CD4-positive, alpha-beta T cell treated with Interleukin-4 for 4 hours (primary cell): ENCODE measurements at places on chromosomes 6 and 20.

GRCh38 chr20:63895202-63895951 is 451 bp downstream of the DNAJC5 start:
- no peak for DNase-seq

DNA sequence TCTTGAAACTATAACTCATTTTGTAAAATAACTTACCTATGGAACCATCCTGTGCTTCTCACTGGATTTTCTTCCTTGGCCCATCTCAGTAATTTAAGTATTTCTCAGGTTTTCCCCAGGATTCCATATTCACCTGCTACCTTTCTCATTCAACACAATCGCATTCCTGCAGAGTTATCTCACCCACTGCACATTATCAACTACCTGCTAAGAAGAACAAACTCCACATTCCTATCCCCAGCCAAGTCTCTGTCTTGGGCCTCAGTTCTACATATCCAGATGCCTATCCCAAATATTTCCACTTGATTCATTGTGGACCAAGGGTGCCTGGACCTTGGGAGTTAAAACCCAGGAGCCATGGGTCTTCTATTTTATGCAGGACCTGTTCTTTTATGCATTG is 60.2 kb upstream of the KCNQ5 start:
- no peak for DNase-seq

- no peak for DNase-seq
Observed at GRCh38 chr20:23048283-23049200, 930 bp downstream of the THBD start.

DNA sequence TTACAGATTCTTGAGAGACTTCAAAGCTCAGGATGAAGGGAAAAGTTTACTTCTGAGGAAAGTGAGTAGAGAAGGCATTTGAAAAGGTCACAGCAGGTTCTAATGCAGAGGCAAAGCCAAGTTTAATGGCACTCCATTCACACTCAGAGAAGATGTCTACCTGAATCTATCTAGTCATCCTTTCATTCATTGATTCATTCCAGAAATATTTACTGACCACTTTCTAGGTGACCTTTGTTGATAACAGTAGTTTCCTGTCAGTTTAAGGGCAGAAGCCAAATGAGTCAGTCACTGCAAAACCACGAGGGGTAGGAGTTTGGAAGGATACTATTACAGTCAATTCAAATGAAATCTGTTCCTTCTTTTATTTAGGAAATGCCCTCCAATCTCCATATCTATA is 30.8 kb downstream of the FBXO5 start:
- DNase-seq, result no peak

DNA sequence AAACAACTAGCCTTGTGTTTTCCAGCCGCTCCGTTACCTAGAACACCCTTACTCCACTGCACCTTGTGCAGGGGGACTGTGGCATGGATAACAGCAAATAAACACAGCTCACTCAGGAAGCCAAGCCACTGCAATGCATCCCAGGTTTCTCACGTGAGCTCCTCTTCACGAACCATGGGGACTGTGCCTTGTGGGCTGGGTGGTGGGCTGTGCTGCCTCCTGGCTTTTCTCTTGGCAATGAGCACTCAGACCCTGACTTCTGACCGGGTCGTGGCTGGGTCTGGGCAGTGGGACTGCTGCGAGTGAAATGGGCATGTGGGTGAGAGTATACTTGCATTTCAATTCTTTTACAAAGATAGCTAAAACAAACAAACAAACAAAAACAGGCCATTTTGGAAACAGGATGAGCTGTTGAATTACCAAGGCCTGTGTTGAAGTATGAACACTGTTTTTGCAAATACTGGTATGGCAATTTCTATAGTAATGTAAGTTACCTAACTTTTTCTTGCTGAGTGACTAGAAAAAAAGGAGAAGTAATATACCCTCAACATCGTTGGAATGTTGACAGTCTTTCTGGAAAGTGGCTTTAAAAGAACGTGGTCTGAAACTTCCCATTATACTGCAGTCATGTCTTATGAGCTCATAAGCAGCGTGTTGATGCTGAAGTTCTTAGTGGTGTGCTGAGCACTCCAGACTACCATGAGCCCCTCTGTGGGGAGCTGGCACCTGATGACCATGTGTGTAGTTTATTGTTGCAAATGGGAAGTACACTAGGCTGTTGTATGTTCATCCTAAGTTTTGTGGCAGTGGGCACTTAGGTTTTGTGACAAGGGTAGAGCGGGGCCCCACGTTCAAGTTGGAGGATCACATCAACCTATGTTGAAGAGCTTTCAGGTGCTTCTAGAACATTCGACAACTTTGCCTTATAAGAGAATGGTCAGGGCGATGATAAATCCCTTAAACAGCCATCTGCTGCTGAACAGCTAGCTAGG is 120.4 kb downstream of the ARMC2 start:
- no peak for DNase-seq

DNA sequence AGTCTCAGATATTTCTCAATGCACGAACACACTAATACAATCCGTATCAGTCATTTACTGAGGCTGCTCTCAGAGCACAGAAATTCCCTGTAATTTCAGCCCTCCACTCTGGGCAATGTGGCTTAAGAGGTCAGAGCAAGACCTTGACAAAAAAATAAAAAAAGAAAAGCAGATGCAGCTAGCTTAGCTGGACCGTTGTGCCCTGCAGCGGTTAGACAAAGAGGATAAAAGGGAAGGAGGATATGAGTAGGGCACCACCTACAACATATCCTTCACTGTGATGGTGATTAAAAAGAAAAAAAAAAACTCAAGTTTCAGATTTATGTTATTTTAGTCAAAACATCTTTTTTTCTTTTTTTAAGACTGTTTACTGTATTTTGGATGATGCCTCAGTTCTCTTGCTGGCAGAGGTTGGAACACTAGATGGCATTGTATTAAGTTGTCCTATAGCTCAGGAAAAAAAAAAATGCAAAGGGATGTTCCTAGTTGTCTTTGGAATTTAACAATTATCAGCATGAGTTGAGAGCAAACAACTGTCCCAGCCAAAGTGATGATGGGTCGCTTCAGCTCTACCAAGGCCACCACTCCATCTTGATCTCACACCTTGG is 59.9 kb downstream of the ANKEF1 start:
- no peak for DNase-seq

- peak; percentile 97 for DNase-seq
Observed at GRCh38 chr6:27871924-27872638, 40.1 kb downstream of the OR2B2 start.

GRCh38 chr20:50019466-50020256 is 36.9 kb downstream of the SNAI1 start:
- no peak for DNase-seq

- no peak for DNase-seq
Observed at GRCh38 chr6:50829898-50830444, 11.3 kb downstream of the TFAP2B start.

DNA sequence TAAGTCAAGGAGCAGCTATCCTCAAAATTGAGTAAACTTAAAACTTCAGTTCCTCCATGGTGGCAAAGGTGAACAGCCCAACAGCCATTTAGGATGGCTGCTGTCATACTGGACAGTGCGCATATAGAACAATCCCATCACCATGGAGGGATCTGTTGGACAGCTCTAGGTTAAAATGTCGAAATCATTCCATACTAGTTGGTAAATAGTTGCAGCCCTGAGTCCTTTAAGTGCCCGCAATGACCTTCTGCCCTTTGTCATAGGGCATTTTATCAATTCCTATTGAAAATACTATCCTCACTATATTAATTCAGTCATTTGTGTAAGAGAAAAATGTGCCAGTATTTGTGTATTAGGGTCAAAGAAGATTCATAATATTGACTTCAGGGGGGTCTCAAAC is 8.9 kb upstream of the ARMH2 start:
- no peak for DNase-seq

DNA sequence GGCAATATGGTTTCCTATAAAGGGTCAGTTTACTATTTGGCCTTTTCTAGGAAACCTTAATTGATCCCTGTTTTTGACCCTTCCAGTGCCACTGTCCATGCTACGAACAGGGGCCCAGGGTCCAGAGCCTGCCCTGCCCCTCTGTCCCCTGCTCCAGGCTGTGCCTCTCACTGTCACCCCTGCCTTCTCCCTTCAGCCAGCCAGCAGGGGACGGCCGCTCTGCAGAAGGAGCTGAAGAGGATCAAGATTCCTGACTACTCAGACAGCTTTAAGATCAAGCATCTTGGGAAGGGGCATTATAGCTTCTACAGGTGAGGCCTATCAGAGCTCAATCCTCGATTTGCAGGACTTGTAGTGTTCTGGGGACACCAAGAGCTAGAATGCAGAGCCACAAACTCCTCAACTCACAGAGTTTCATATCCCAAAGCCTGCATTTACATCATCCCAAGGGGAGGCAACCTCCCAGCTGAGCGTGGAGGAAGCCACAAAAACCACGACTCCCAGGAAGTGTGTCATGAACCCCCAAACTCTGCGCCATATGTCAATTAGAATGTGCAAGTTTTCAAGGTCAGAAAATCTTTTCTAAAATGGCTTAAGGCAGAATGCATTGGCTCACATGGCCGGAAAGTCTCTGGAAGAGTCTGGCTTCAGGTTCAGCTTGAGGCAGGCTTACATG is 3.6 kb downstream of the BPI start:
- DNase-seq, result no peak

DNA sequence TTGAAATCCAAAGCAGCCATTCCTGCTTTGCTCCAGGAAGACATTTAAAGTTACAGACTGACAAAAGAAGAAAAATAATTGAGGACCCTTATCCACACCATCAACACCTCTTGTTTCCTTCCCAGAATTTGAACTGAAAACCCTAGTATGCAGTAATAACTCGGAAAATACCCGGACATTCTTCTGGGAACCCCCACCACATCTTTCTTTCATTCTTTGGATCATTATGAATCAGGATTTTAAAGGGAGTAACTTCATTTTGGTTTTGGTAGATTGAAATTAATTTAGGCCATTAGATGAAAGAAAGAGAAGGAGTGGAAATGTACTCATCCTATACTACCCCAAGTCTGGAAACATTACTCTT is 213.8 kb upstream of the MARCKS start:
- DNase-seq, result no peak

GRCh38 chr6:11497107-11497506 is 40.4 kb upstream of the TMEM170B start:
- no peak for DNase-seq

- no peak for DNase-seq
Observed at GRCh38 chr6:28810659-28811053, 113.1 kb downstream of the TRIM27 start.

DNA sequence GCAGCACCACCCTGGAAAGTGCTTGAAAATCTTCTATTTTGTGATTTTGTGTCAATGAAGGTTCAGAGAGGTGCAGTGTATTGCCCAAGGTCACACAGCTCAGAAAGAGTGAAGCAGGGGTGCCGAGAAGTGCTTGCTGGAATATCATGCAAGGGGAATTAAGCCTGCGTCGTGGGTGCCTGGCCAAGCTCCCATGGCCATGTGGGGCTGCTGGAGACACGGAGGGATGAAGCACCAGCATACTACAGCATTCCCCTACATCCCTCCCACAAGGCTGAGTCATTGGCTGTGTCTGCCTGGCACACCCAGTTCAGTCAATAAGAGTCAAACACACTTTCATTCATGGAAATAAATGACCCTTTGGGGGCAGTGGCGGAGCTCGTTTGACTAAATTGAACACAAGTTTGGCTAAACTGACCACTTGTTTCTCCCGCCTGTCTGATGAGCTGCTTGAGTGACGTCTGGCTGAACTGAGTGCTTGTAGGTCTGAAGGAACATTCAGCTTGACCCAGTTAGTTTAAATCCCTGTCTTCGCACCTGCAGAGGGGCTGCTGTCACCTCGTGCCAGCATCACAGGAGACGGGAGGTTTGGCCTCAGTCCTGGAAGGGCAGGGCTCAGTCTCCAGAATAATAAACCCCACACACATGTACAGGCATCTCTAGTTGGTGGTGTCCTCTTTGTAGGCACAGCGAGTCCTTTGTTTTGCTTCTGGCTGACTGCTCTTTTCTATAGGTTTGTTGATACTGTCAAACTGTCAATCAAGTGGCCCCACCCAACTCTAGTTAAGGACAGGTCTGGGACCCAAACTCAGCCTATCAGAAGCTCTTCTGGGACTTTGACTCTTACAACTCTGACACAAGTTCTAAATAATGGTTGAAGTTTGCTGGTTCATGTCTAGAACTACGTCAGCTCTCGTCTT is 8.4 kb upstream of the TGM2 start:
- no peak for DNase-seq

GRCh38 chr20:48609491-48609978 is 218.3 kb downstream of the PREX1 start:
- DNase-seq, result no peak

DNA sequence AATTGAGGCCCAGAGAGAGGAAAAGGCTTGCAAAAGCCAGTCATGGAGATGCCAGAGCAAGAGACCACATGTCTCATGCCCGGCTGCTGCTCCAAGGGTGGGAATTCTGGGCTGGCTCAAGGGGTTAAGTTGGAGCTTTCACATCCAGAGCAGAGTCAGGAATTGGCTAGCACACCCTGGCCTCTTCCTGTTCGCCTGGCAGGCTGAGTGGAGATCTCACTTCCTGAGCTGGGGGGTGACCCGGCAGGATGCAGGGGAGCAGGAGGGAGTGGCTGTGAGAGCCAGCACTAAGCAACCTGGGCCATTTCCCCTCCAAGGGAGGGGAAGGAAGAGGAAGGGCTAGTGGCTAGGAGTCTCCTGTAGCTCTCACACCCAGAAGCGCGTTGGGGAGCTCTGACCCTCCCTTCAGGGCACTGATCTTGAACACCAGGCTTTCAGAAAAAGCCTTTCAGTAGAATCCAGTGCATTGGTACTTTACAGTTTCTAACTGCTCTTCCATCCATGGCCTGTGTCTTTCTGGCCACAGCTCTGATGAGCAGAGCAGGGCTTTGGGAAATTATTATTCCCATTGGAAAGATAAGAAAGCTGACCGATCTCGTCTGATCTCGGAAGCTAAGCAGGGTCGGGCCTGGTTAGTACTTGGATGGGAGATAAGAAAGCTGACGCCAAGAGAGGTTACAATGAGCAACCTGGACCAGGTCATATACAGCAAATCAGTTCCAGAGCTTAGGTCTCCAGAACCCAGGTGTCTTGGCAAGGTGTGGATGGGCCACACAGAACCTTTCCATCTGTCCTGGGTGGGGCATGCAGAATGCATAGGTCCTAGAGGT is 2.2 kb upstream of the CCM2L start:
- no peak for DNase-seq

- no peak for DNase-seq
Observed at GRCh38 chr6:108846628-108847027, 1.6 kb upstream of the ARMC2 start.

GRCh38 chr20:45341939-45342854 is 6.0 kb downstream of the SDC4 start:
- DNase-seq, result no peak

- DNase-seq, result no peak
Observed at GRCh38 chr6:37872373-37872745, 52.8 kb downstream of the ZFAND3 start.

DNA sequence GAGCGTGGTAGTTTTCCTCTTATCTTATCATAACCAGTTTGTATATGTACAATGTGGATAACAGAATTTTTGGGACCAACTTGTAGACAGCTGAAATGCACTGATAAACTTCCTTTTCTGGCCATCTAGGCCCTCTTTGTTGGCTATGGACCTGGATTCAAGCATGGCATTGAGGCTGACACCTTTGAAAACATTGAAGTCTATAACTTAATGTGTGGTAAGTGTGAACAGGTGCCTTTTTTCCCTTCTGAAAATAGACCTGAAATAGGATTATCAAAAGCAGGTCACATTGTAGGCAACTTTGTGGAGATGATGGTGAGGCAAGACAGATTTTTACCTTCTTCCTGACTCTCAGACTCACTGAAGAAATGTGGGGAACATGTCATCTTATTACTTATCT is 67.8 kb downstream of the ENPP1 start:
- DNase-seq, result no peak

GRCh38 chr6:10237298-10238038 is 177.4 kb downstream of the TFAP2A start:
- DNase-seq, result no peak

- no peak for DNase-seq
Observed at GRCh38 chr6:1796706-1797529, 187.2 kb downstream of the FOXC1 start.

- peak; percentile 7 for DNase-seq
Observed at GRCh38 chr6:111605100-111605751, 452 bp downstream of the TRAF3IP2 start.
